ENCODE measurements at places on chromosomes 16 and 17.

DNA sequence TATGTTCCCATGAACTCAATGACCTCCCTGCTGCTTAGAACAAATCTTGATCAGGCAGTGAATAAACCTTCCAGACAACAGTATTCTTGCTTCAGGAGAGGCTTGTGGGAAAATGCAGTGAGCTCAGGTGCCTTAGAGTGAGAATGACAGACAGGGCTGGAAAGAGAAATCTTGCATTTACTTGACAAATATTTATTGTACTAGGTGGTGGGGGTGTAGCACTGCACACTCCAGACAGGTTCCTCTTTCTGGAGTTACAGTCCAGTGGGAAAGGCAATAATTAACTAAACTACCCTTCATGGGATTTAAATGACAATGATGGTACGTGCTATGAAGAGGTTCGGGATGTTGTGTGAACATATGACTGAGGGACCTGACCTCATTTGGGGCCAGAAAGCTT lies 182.9 kb downstream of the SHISA9 start:
- no peak for DNase-seq

GRCh38 chr17:46135126-46135812 lies 58.0 kb downstream of the KANSL1 start:
- no peak for DNase-seq

DNA sequence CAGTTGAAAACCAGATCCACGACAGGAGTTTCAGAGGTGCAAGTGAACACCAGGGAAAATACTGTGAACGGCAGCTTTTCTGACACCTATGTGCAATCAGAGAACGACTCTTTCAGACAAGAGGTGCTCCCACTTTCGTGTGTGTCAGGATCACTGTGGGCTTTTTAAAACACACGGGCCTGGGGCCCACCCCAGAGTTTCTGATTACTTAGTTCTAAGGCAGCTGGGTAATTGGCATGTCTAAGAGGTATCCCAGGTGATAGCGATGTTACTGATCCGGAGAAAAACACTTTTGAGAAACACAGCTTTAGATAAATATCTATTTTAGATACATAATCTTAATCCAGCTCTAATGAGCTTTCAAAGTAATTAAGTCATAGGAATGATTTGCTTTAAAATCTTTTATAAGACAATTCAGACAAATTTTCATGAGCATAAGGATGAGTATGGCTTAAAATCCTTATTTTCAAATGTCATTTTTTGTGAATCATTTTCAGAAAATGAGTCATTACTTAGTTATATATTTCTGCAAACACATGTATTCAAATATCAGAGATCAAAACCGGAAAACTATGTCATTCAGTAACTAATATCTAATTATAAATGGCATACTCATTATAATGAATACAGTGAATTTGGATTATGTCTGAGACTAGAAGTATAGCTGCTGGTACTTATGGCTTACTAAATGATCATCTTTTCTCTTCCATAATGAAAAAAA lies 217.9 kb upstream of the PSMD7 start:
- DNase-seq: no peak

DNA sequence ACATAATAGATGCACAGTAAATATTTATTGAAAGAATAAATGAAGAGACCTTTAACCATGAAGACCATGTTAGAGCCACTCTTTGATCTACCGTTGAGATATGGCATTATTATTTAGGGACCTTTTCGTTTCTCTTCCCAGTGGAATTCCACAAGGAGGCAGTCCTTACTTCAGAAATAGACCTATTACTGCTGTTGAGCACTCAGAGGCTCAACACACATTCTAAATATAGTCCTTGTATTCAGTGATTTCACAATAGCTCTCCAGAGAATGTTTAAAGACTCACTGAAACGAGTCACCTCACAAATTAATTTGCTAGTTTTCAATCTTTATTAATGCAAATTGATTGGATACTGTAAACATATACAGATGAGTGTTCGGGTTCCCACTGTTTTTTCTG lies 603.8 kb downstream of the CDH8 start:
- DNase-seq: no peak

Measured in brain pericyte (primary cell).